ENCODE measurements at places on chromosomes 13 and 19.

GRCh38 chr13:52934258-52934657 lies 85.8 kb upstream of the PCDH8 start:
- no peak for DNase-seq

- no peak for DNase-seq
These were observed 666 bp downstream of the BIVM start for GRCh38 chr13:102799426-102800144.

GRCh38 chr13:44412346-44412935 lies 38.8 kb downstream of the SERP2 start:
- no peak for DNase-seq

GRCh38 chr19:1587872-1588271 lies 4.8 kb downstream of the MBD3 start:
- no peak for DNase-seq

Data from esophagus squamous epithelium (tissue), 5 donors.